H7 (cell line): ENCODE measurements at places on chromosomes 3 and 15. TPM values are rescaled to one million over a fixed set of nuclear protein-coding genes. Genes with fewer than 3 reads are reported as not detected.

GRCh38 chr15:86300390-86301125, 220.9 kb downstream of the AGBL1 start:
- no peak for DNase-seq

DNA sequence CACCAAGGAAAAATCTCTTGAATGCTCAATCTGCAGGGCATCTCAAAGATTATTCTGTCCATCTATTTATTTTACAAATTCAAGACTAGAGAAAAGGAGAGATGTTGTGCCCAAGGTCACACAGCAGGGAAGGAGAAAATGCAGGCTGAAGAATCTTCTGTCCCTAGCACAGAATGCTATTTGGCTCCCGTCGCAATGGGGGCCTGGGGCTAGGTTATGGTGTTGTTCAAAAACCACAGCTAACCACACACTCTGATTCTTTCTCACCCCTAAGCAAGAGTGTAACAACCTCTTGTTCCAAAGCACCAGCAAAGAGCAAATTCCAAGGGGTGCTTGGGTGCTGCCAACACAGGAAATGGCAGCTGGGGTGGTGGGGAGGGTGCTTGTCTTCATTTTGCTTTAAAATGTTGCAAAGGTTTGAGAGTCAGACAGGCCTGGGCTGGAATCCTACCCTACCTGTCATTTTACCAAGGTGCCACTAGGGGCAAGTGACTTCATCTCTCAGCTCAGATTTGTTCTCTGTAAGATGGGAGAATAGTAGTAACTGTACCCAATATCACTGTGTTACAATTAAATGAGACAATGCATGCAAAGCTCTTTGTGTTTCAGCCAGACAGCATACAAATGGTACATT, 112.5 kb downstream of the ADAMTS9 start:
- DNase-seq, result peak; percentile 44

The FOXB1 gene
- 25.0 and 32.7 TPM in 2 replicates for total RNA-seq

DNA sequence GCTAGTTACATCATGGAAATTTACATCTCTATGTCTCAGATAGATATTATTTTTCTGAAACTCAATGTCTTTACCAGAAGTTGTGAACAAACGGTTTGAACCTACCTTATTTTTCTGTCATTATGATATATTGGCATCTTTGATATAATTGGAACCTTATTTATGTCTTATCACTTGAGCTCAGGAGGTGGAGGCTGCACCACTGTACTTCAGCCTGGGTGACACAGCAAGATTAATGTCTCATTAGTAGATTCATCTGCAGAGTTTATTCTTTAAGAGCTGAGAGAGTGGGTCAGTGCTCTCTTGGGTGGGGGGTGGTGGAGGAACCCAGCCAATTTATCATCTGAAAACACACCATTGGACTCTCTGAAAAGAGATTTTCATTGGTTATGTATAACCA, 21.4 kb downstream of the SCG3 start:
- DNase-seq, result no peak

The TUSC7 gene
- total RNA-seq, result not detected in 2 replicates

The ANKUB1 gene
- total RNA-seq, result not detected in 2 replicates

GRCh38 chr3:193984876-193985275, 151.1 kb upstream of the HES1 start:
- no peak for DNase-seq

GRCh38 chr3:184590795-184591194, 29.2 kb downstream of the EPHB3 start:
- no peak for DNase-seq

DNA sequence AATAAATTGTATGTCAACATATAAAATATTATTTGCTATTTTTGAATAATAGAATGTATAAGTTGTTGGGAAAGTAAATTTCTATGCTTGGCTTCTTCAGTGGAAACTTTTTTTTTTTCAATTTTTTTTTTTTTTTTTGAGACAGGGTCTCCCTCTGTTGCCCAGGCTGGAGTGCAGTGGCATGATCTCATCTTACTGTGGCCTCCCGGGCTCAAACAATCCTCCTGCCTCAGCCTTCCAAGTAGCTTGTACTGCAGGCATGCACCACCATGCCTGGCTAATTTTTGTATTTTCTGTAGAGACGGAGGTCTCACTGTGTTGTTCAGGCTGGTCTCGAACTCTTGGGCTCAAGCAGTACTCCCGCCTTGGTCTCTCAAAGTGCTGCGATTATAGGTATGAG, 16.8 kb downstream of the MBNL1 start:
- no peak for DNase-seq

GRCh38 chr3:150605998-150606641, 3.0 kb downstream of the SELENOT start:
- DNase-seq, result no peak

The TRIM42 gene
- total RNA-seq, result not detected in 2 replicates

GRCh38 chr3:27500986-27501385, 16.8 kb upstream of the SLC4A7 start:
- DNase-seq, result no peak

DNA sequence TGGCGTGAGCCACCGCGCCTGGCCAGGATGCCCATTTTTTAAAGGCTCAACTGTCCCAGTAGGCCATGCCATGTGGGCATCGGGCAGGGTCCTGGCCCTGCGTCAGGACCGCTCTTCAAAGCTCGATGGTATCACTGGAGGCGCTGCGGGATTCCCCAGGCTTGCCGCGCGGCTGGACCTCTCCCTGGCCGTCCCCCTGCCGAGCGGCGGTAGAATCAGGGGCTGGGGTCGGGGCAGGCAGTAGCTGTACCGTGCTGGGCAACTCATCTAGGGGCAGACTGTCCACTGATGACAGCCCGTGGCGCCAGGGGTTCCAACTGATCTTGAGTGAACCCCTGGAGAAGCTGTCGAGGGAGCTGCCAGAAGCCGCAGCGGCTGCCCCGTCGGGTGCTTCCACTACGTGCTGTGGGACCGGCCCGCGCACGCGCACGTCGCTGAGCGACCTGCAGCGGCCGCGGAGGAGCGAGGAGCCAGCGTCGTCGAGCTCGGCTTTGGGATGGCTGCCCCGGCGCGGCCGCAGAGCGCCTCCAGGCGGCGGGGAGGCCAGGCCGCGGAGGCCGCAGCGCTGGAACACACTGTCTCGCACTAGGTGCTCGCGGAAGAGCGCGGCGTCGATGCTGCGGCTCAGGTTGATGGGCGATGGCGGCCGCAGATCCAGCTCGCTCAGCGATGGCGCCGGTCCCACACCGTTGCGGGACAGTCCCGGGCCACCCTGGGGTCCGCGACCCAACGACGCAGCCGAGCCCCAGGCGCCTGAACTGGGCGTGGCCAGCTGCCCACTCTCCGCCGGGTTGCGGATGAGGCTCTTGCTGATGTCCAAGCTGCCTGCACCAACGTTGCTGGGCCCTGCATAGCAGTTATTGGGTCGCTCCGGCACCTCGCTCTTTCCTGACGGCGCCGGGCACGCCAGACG, 5.8 kb downstream of the PRRT3 start:
- peak; percentile 96 for DNase-seq

GRCh38 chr3:59127071-59127470, 77.2 kb upstream of the CFAP20DC start:
- DNase-seq, result no peak

DNA sequence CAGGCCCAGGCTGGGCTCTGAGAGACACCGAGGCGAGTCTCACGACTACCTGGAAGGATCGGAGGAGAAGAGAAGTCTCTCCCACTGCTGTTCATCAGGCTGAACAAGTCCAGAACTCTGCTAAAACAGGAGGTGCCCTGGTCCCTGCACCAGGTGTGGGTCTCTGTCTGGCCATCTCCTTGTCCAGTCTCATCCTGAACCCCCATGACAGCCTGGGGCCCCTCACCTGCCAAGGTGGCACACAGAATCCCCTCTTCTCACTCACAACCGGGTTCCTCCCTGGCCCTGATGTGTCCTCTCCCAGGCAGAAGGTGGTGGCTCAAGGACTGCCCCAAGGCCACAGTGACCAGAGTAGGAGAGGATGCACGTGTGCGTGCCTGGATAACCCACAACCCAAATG, 34.1 kb downstream of the WNT7A start:
- no peak for DNase-seq

DNA sequence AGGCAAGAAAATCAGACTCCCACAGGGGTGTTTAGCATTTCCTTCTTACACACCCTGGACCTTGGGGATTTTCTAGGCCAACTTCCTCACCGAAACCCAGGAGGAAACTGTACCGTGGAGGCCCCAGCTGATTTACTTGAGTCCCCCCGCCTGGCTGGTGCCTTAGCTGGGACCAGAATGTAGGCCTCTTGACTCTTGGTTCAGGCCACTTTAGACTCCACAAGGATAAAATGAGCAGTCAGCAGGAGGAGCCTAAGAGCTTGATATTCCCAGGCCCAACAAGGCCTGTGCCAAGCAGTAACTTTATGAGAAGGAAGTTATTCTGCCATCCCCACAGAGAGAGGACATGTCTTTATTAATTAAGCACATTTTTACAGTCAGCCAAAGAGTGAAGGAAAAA, 4.6 kb upstream of the APBA2 start:
- DNase-seq, result no peak

The MCTP2 gene
- total RNA-seq, result 4.2 and 4.7 TPM in 2 replicates

The CHRNA3 gene
- total RNA-seq, result 2.6 and 4.4 TPM in 2 replicates

The ITIH3 gene
- not detected in 2 replicates for total RNA-seq

The HOMER2 gene
- 7.0 and 13.9 TPM in 2 replicates for total RNA-seq

- DNase-seq, result no peak
Observed at GRCh38 chr3:5010140-5010539, 30.9 kb downstream of the BHLHE40 start.

GRCh38 chr3:30616347-30617027, 10.1 kb downstream of the TGFBR2 start:
- no peak for DNase-seq

DNA sequence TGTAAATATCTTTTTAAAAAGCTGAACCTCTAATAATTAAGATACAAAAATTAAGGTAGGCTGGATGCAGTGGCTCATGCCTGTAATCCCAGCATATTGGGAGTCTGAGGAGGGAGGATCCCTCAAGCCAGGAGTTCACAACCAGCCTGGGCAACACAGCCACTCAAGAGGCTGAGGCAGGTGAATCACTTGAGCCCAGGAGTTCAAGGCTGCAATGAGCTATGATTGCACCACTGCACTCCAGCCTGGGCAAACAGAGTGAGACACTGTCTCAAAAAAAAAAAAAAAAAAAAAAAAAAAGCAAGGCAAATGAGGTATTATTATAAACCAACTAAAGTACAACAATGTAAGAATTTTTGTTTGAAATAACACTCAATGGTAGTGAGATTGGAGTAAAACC, 47.6 kb downstream of the EFHB start:
- no peak for DNase-seq

The TMC3 gene
- not detected in 2 replicates for total RNA-seq

- DNase-seq, result no peak
Observed at GRCh38 chr3:194995334-194995733, 275.6 kb downstream of the XXYLT1 start.

DNA sequence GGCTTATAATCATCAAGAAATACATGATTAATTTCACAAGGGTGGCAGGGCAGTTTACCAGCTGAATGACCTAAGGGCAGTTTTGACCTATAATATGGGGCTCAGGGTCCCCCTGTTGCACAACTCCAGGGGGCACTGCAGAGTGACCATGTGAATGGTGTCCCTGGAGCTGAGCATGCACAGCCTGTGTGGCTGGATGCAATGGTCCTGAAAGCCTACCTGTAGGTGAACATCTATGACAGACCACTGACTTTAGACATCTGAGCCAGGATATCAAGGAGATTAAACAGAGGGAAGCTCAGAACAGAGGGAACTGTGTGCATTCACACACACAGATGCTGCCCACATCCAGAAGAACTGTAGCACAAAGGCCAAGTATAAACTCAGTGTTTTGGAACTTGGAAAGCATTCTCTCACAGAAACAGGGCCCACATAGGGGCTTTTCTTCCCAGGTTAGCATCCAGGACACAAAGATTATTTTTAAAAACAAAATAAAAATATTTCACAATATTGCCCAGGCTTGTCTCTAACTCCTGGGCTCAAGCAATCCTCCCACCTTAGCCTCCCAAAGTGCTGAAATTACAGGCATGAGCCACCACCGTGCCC, 7.8 kb upstream of the SLC6A11 start:
- DNase-seq, result no peak

GRCh38 chr3:71541313-71541712, 42.2 kb downstream of the FOXP1 start:
- DNase-seq, result no peak

DNA sequence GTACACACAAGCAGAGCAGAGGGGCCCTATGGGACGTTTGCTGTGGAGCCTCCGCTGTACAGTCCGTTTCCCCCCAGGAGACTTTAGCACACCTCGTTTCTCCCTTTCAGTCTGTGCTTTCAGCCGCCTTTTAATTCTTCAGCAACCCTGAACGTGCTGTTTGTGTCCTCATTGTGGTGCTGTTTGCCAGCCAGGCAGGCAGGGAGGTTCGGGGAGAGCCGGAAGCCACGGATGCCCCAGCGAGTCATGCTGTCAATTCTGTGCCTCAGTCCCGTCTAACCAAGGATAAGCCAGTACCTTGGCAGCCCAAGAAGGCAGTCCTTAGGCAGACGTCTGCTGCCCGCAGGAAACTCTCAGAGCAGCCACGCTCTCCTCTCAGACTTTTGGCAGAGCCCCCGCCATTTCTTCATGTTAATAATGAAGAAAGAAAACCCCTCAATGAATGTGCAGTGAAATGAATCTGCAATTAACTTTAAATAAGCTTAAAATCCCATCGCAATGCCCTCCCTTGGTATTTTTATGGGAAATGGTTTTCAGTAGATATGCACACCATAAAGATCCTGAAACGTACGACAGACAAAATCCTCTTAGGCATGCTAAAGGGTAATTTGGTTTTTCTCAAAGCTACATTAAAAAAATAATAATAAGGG, 158.6 kb downstream of the UACA start:
- peak; percentile 42 for DNase-seq

- DNase-seq, result no peak
Observed at GRCh38 chr15:33084661-33085060, 109.9 kb downstream of the FMN1 start.

DNA sequence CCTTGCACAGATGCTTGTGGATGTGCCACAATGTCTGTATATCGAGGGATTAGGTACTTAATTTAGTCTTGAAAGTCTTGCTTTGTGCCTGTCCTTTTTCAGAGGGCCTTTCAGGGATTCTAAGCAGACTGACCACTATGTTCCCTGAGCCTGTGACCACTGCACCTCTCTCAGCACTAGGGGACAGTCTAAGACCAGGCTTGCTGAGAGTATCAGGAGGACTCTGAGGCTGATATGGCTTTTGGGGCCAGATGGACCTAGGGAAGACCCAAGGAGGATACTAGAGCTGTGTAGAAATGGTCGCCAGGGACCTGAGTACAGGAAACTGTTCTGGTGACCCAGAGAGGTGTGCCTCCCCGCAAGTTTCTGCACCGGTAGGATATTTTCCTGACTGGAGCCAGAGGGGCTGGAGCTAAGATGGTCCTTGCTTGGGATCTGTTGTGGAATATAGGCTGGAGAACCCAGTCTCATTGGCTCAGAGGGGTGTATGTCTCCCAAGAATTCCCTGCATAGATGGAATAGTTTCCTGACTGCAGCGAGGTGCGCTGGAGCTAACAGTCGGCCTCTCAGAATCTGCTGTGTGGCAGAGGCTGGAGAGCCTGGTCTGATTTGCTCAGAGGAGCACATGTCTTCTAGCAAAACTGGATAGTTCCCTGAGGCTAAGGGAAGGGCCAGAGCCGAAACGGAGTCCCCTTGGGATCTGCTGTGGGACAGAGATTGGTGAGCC, 213.2 kb upstream of the DCBLD2 start:
- DNase-seq, result peak; percentile 7

The ZPLD1 gene
- not detected in 2 replicates for total RNA-seq

The RAB5A gene
- total RNA-seq, result 34.4 and 60.0 TPM in 2 replicates
